Suprapubic skin (tissue), 4 donors: ENCODE measurements at places on chromosomes 7 and 10.

DNA sequence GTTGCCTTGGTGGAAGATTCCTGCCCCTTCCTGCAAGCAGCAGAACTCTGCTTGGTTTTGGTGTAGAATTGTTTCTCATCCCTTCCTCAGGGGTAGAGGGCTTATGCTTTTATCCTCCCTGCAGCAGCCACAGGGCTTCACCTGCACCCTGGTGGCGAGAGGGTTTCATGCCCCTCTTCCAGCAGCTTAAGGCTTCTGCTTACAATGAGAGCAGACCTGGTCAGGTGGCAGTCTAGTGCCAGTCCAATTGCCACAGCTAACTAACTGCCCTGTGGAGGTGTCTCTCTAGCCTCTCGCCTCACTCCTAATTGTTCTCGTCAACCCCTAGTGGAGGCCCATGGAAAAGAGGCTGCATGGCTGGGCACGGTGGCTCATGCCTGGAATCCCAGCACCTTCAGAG, 19.3 kb downstream of the ACBD7 start:
- H3K27ac ChIP-seq: no peak overlapping the region
- no peaks in the 10 kb centered on the region for H3K36me3 ChIP-seq
- DNase-seq: no peak
- no peaks in the 10 kb centered on the region for H3K4me1 ChIP-seq
- no peaks in the 10 kb centered on the region for H3K27me3 ChIP-seq

DNA sequence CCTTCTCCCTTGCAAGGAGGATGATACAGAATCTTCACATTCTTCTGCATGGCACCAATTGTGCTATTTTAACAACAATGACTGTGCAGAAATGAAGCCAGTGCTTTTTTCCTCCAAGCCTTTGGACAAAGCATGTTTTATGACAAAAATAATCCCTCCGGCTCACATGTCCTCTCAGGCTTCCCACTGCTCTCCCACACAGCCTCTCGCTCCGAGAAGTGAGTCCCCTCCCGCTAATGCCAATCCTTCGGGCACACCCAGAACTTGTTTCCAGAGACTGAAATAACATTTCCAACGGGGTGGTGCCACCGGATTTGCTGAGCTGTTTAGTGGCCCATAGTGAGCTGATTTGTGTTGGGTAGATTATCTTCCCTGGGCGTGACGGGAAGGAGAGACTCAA, 35.8 kb downstream of the RBM17 start:
- H3K4me3 ChIP-seq: no peak overlapping the region
- peaks cover 53% of the 10 kb centered on the region for H3K4me1 ChIP-seq
- H3K27me3 ChIP-seq: no peaks in the 10 kb centered on the region
- no peaks in the 10 kb centered on the region for H3K36me3 ChIP-seq
- peak overlapping the region; percentile 49 for H3K27ac ChIP-seq
- no peak for DNase-seq

GRCh38 chr7:141074162-141074991, 513 bp downstream of the TMEM178B start:
- DNase-seq: no peak
- peak overlapping the region; percentile 59 for H3K4me3 ChIP-seq
- peaks cover 69% of the 10 kb centered on the region for H3K27me3 ChIP-seq
- no peak overlapping the region for H3K27ac ChIP-seq
- H3K36me3 ChIP-seq: no peaks in the 10 kb centered on the region
- peaks cover 42% of the 10 kb centered on the region for H3K4me1 ChIP-seq

- no peaks in the 10 kb centered on the region for H3K27me3 ChIP-seq
- H3K4me3 ChIP-seq: no peak overlapping the region
- DNase-seq: no peak
- no peaks in the 10 kb centered on the region for H3K4me1 ChIP-seq
- H3K27ac ChIP-seq: no peak overlapping the region
- no peaks in the 10 kb centered on the region for H3K36me3 ChIP-seq
These were observed 1241.7 kb downstream of the GATA3 start for GRCh38 chr10:9296190-9296589.

DNA sequence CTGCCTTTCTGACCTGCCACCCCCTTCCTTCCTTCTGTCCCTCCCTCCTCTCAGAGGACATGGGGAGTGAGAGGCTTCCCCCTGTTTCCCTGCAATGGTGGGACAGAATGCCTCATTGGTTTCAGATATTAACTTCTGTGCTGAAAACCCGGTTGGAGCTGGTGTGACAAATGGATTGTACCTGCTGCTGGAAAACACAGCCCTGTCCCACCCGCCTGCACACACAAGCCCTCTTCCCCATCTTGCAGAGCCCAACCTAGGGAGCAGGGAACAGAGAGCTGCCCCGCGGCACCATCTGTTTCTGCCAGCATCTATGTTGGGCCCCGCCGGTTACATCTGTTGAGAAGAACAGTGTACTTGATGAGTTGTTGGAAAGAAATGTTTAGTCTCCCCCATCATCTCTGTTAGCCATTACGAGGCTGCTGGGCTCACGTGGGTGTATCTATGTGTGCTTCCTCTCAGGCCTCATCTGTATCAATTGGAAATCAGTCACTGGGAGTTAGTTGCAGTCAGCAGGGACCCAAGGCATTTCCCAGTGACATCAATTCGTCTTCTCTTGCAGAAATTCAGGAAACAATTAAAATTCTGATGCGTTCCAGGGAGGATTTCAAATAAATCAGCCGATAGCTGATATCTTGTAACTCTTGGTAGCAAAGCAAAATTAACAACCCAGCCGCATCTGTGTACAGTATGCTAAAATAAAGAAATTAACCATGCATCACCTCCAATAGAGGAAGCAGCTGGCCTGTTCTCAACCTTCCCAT, 725.6 kb upstream of the GALNT17 start:
- no peaks in the 10 kb centered on the region for H3K4me1 ChIP-seq
- no peaks in the 10 kb centered on the region for H3K27me3 ChIP-seq
- no peak overlapping the region for H3K4me3 ChIP-seq

DNA sequence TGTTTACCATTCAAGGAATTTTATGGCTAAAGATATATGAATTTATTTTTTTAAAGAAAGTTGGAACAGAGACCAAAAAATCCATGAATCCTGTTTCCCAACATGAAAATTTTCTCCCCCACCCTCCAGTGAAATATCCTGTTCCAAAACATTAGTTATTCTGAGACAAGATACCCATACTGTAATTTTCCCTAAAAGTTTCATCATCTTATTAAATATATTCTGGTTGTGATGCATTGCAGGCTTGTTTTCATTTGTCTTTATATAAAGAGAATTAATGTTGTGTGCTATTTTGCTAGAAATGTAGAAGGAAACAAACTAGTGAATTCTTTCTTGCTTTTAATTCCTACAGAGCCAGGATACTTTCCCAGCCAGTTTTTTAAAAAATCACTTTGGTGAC, 106.6 kb downstream of the EXOC4 start:
- no peak for DNase-seq
- no peaks in the 10 kb centered on the region for H3K27me3 ChIP-seq
- no peak overlapping the region for H3K4me3 ChIP-seq
- H3K4me1 ChIP-seq: no peaks in the 10 kb centered on the region
- H3K27ac ChIP-seq: no peak overlapping the region

GRCh38 chr10:110495731-110496552, 1.8 kb upstream of the DUSP5 start:
- no peaks in the 10 kb centered on the region for H3K27me3 ChIP-seq
- no peak for DNase-seq
- peak overlapping the region; percentile 91 for H3K27ac ChIP-seq
- peak overlapping the region; percentile 75 for H3K4me3 ChIP-seq

- no peaks in the 10 kb centered on the region for H3K4me1 ChIP-seq
- H3K27ac ChIP-seq: no peak overlapping the region
- H3K27me3 ChIP-seq: peaks cover 12% of the 10 kb centered on the region
- no peak overlapping the region for H3K4me3 ChIP-seq
- no peaks in the 10 kb centered on the region for H3K36me3 ChIP-seq
- no peak for DNase-seq
These were observed 18.6 kb downstream of the OPALIN start for GRCh38 chr10:96339956-96340904.

- no peaks in the 10 kb centered on the region for H3K36me3 ChIP-seq
- H3K27me3 ChIP-seq: no peaks in the 10 kb centered on the region
- H3K4me3 ChIP-seq: no peak overlapping the region
These were observed 866.3 kb downstream of the ANKRD7 start for GRCh38 chr7:119090851-119091250.

DNA sequence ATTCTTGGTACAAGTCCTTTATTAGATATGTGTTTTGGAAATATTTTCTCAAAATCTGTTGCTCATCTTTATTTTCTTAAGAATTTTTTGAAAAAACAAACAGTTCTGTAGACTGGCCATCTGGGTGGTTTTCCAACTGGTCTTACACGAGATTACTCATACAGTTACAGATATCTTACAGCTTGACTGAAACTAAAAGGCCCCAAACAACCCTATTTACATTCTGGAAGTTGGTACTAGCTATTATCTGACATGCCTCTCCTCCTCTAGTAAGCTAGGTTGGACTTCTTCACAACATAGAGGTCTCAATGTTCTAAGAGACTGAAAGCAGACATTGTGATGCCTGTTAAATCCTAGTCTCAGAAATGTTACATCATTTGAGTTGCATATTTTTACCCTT, 52.0 kb downstream of the ZNF22 start:
- no peaks in the 10 kb centered on the region for H3K36me3 ChIP-seq
- H3K4me1 ChIP-seq: no peaks in the 10 kb centered on the region
- DNase-seq: no peak
- no peak overlapping the region for H3K4me3 ChIP-seq
- no peaks in the 10 kb centered on the region for H3K27me3 ChIP-seq

- DNase-seq: no peak
- H3K27ac ChIP-seq: no peak overlapping the region
- peaks cover 7% of the 10 kb centered on the region for H3K4me1 ChIP-seq
- no peak overlapping the region for H3K4me3 ChIP-seq
These were observed 5.4 kb downstream of the LRRC4 start for GRCh38 chr7:128025819-128026218.

DNA sequence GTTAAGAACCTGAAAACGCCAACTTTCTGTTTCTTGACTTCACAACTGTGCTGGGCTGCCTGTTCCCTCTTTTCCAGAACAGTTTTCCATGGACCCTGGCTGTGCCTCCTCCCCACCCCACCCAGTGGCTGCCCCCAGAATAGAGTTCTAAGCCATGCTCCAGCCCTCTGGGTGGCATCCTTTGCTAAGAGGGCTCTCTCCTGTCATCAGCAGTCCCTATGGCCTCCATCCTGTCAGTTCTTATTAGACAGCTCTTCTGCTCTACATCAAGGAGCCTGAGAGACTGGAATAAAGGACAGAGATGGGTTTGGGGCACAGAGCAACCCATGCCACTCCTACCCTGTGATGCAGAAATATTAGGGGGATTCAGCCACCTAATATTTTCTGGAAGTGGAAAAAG, 13.9 kb upstream of the LRRC4 start:
- H3K27ac ChIP-seq: no peak overlapping the region
- peaks cover 6% of the 10 kb centered on the region for H3K4me1 ChIP-seq
- no peak for DNase-seq
- no peak overlapping the region for H3K4me3 ChIP-seq
- H3K27me3 ChIP-seq: no peaks in the 10 kb centered on the region
- H3K36me3 ChIP-seq: peaks cover 5% of the 10 kb centered on the region
